ENCODE measurements at places on chromosomes 3 and 15.

- no peak for DNase-seq
These were observed 61.5 kb upstream of the ULK4 start for GRCh38 chr3:42023380-42023779.

DNA sequence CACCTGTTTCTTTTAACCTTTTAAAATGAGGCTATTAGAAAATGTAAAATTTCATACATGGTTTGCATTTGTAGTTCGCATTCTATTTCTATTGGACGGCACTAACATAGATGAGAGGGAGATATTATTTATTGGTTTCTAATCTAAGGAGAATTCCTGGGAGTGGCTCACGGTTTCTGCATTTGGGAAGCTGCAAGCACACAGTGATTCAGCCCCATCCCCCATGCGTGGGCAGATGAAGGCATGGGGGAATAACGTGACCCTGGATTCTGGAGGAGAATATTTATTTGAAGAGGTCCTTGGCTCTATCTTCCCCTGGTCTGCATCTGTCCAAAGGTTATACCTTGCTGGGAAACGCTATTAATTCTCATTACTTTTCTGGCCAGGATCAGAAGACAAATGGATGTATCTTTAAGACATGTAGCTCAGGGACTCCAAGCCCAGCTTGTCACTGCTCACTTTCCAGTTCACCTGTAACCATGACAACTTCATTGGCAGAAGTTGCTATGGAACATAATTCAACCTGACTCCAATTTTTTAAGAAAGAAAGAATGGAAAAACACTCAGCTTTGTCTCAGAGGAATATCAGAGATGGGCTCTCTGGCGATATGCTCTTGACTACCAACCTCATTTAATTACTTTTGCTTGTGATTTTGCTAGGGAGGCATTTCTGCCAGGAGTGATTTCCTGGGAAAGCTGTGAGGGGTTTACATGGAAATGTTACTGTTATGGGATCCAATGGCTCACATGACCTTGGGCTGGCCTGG lies 27.2 kb upstream of the POMGNT2 start:
- DNase-seq = no peak

GRCh38 chr3:186807231-186807630 lies 949 bp upstream of the RFC4 start:
- no peak for DNase-seq

DNA sequence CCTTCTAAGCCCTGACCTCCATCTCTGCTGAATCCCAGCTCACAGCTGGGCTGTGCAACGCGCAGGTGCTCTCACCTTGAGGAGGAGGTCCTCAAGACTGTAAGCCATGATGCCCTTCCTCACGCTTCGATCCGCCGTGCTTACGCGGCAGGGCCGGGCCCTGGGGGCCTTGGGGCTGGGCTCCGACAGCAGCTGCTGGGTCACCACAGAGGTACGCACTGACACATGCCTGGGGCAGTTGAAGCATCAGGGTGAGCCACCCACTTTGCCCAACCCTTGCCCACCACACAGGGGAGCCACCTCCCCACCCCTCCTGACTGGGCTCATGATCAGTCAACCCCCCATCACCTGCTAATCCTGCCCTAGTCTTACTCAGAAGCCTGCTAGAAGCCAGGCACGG lies 3.1 kb downstream of the CIDEC start:
- no peak for DNase-seq

- DNase-seq = no peak
These were observed 87.2 kb downstream of the HMG20A start for GRCh38 chr15:77507911-77508310.

GRCh38 chr3:170808041-170808440 lies 62.0 kb downstream of the RPL22L1 start:
- DNase-seq = no peak

DNA sequence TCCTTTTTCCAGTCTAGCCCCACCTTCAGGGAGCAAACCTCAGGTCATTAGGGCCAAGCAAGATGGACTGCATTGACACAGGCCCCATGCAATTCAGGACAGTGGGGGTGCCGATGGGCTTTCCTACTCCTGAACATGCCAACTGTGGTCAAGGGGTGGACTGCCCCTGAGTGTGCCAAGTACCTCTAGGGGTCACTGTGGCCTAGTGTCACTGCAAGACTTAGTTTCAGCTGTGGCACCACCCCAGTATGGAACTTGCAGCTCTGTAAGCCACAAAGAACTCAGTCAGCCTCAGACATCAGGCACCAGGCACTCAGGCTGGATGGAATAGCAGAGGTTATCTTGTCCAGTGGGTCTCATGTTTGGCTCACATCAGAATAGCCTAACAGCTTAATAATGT lies 32.3 kb downstream of the EXOG start:
- DNase-seq = no peak

DNA sequence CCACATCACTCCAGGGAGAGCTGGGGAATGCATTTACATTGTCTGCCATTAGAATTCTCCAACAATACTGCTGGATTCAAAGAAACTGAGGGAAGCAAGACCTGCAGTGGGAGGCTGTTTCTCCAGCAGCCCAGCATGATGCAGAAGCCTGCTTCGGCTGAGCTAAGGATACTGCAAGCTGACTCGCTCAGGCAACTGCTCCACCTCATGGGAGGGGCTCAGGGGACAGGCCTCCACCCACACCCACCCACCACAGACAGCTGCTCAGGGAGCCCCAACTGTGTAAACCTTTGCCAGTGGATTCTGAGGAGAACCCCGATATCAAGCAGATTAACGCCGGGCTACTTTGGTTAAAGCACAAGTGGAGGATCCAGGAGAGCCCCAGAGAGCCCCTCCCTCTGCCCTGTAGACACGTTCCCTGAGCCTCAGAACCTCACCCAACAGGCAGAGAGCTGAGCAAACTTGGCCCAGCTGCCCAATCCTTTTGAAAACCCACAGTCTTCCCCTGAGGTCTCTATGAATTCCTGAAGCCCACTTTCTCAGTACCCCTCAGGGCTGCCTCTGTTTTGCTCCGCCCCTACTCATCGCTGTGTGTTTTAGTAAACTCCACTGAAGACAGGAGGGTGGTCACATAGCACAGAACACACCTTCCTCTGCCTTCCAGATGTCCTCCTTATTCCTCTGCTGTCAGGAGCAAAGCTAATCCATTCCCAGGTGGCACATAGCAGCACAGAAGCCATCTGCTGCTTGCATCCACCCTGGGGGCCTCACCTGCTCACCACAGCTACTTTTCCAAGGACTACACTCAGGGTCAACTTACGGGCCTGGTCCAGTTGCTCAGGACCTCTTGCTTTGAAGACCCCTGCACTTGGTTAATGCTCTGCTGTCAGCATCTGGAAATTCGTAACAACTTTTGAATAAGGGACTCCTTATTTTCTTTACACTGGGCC lies 269.0 kb downstream of the ABHD5 start:
- no peak for DNase-seq

- no peak for DNase-seq
These were observed 60.9 kb downstream of the NCEH1 start for GRCh38 chr3:172649987-172650386.

DNA sequence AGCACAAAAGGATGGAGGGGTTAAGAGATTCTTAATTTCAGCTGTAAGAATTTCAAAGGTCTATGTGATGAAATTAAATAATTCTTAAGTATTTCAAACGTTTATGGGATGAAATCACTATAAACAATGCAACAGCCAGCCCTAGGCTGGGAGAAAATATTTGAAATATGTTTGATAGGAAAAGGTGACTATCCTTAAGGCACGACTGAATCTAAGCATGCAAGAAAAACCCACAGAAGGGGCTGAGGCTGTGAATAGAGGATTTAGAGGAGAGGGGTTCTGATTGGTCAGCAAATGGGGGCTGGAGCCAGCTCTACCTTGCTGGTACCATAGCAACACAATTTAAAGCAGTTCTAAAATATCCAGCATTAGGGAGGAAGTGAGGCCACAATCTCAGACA lies 220.8 kb upstream of the ATP10A start:
- no peak for DNase-seq

All from epithelial cell of proximal tubule (primary cell).